Fibroblast of lung (primary cell): ENCODE measurements at places on chromosomes 7 and 10. TPM values are rescaled to one million over a fixed set of nuclear protein-coding genes. Genes with fewer than 3 reads are reported as not detected.

- no peak for DNase-seq
These were observed 37.9 kb downstream of the PALS2 start for GRCh38 chr7:24611130-24611529.

- DNase-seq = no peak
These were observed 109.3 kb downstream of the RTKN2 start for GRCh38 chr10:62159351-62159750.

DNA sequence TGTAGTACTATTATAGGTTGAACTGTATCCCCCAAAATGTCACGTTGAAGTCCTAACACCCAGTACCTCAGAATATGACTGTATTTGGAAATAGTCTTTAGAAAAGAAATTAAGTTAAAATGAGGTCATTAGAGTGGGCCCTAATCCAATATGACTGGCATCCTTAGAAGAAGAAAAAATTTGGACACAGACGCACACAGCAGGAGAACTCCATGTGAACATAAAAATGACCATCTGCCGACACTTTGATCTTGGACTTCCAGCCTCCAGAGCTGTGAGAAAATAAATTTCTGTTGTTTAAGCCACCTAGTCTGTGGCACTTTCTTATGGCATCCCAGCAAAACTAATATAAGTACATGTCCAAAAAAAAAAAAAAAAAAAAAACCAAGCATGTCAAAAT, 225.8 kb downstream of the PARD3 start:
- no peak for DNase-seq

- DNase-seq = peak; percentile 42
These were observed 165.7 kb downstream of the NPSR1 start for GRCh38 chr7:34823650-34824258.

Gene TMEM26
- 1.5 and 2.3 TPM in 2 replicates for total RNA-seq

Gene BAMBI
- total RNA-seq = 4.6 and 5.6 TPM in 2 replicates

GRCh38 chr10:108849688-108850087, 1073.6 kb downstream of the XPNPEP1 start:
- DNase-seq = no peak

DNA sequence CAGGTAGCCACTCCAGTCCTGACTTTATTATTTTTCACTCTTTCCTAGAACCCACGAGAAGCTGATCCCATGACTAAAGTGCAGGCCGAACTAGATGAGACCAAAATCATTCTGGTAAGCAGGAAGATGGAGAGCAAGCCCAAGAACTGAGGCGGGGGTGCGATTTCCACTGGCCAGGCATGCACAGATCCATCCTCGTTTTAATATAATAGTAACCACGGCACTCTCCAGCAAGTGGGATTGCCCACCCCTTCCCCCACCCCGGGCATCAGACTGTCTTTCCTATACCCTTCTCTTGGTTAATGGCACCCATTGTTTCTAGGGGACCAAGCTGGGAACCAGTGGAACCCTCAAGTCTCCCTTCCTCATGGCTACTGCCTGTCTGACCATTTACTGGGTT, 7.3 kb downstream of the YKT6 start:
- DNase-seq = no peak

DNA sequence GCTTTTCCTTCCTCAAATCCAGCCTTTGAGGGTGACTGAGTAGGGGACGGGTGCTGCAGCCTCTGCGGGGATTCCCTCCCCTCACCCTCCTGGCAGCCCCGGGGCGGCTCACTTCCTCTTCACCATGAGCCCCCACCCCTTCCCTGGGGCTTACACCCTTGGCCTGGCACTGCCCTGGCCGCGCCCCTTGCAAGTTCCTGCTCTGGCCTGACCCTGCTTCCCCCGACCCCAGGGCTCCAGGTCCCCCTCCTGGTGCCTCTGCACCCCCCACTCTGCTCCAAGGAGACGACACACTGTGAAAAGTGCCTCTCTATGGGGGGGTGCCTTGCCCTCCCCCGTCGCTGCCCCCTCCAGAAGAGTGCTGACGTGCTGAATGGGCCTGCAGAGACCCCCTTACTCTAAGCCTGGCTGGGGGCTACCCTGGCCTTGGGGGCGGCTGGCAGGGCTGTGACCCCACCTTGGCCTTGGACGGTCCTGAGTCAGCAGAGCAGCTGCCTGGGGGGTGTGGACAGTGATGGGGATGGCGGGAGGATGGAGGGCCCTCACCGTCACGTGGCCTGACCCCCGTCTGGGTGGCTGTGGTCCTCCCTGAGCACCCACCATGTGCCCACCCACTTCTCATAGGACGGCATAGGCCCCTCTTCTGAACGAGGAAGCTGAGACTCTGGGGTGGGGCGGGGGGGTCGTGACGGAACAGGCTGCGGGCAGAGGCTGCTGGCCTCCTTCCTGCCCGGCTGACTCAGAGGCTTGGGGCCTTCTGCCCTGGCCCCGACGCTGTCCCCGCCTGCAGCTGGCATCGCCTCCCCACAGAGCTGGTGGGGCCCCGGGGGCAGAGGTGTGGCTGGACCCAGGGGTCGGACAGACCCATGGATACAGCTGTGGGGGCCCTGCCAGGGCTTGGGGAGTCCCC, 9.8 kb downstream of the LFNG start:
- DNase-seq = peak; percentile 69

GRCh38 chr10:7986851-7987250, 67.6 kb upstream of the GATA3 start:
- DNase-seq = peak; percentile 19

DNA sequence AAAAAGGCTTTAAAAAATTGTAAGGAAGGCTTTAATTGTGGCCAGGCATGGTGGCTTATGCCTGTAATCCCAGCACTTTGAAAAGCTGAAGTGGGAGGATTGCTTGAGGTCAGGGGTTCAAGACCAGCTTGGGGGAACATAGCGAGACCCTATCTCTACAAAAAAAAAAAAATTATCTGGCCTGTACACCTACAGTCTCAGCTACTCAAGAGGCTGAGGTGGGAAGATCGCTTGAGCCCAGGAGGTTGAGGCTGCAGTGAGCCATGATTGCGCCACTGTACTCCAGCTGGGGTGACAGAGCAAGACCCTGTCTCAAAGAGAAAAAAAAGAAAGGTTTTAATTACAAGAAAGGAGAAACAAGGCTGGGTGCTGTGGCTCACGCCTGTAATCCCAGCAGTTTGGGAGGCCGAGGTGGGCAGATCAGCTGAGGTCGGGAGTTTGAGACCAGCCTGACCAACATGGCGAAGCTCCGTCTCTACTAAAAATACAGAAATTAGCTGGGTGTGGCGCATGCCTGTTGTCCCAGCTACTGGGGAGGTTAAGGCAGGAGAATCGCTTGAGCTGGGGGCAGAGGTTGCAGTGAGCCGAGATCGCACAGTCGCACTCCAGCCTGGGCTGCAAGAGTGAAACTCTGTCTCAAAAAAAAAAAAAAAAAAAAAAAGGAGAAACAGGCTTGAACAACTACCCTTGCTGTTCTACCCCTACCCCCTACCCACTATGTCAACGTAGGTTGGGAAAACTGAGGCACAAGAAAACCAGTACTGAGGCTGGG, 83.7 kb downstream of the CARD11 start:
- DNase-seq = no peak

GRCh38 chr7:117324960-117325359, 2.1 kb upstream of the WNT2 start:
- DNase-seq = peak; percentile 56

Gene OR2A1
- under 0.01 and 0.17 TPM in 2 replicates for total RNA-seq

DNA sequence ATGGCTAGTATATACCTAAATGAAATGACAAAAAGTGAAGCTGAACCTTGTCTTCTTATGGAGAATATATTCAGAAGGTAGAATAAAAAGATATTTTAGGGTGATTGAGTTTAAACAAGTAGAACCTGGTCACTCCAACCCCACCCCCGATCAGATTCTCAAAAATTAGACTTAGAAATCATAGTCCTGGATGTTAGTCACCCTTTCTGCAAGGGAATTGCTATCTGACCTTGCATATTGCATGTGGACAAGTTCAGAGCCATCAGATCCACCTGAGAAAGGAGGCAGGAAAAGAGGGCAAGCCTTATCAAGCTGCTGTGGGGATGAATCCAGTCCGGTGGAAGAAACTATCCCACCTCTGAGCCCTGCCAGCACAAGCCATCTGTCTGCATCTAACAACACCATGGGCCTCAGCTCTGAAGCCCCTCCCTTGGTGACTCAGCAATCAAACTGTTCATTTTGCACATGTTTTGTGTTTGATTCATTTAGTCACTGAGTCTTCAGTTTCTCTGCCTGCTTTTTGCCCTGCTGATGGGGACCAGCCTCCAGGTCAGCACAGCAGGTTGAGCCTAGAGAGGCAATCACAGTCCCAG, 727.3 kb downstream of the AUTS2 start:
- peak; percentile 70 for DNase-seq

Gene AKR1D1
- not detected in 2 replicates for total RNA-seq

GRCh38 chr10:61565819-61566560, 96.7 kb upstream of the CABCOCO1 start:
- DNase-seq = no peak

- no peak for DNase-seq
These were observed 222.8 kb upstream of the IMMP2L start for GRCh38 chr7:111785076-111785475.

Gene MYOZ1
- total RNA-seq = 0.17 and 0.51 TPM in 2 replicates

- DNase-seq = peak; percentile 80
These were observed 23.5 kb downstream of the ABLIM1 start for GRCh38 chr10:114634609-114634979.

GRCh38 chr10:116287906-116288501, 15.0 kb upstream of the GFRA1 start:
- DNase-seq = peak; percentile 77

DNA sequence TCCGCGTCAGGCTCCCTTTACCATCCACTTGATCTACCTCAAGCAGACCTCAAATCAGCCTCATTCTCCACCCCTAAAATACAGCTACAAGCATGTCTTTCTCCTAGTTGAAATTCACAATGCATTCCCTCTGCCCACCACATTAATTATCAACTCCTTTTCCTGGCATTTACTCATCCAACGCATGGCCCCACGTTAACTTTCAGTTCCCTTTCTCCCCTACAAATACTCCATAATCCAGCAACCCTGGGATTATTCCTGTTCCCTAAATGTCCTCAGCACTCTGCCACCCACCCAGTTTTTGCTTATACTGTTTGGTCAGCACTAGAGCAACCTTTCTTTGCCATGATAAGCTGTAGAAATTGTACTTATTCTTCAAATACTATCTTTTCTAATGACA, 5.7 kb upstream of the VIM start:
- DNase-seq = peak; percentile 47

GRCh38 chr7:105006367-105007136, 7.5 kb upstream of the KMT2E start:
- no peak for DNase-seq

- DNase-seq = no peak
These were observed 50.2 kb downstream of the PDIA4 start for GRCh38 chr7:148978091-148978490.

DNA sequence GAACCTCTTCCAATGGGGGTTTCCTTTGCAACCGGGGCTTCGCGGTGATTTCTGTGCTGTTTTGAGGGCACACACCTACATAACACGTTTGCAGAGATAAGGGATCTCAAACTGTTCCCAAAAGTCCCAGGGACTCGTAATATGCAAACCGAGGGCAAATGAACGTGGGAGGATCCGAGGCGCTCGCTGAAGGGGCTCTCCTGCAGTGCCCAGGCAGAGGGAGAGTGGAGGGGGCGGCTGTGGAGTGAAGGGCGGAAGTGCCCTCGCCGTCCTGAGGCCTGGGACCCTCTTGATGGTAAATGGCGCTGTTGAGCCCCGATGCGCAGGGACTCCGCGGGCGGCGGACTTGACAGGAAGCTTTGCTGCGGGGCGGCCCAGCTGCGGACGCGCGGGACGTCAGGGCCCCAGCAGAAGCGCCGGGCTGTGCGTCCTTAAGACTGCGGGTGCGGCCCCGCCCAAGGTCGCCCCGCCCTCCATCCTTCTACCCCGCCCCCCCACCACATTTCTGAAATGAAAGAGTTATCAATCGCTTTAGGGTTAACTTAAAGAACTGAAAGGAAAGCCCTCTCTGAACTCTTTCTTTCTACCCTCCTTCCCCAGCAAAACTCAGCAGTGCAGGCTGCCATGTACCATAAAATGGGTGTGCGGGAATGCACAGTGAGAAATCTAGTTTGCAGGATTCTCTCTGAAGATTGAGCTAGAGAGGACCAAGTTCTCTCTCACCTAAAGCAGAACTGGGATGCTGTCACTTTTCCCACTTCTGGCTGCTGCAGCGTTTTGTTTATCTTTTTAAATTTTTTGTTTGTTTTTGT, 151.8 kb upstream of the YAE1 start:
- peak; percentile 37 for DNase-seq

Gene PRTFDC1
- 18.5 and 26.9 TPM in 2 replicates for total RNA-seq

GRCh38 chr7:318878-319661, 29.1 kb downstream of the FOXL3 start:
- DNase-seq = no peak
